ENCODE measurements at places on chromosomes 6 and 20.

- no peak for DNase-seq
Observed at GRCh38 chr20:6870559-6870958, 103.1 kb downstream of the BMP2 start.

GRCh38 chr6:167108278-167108677 is 14.6 kb upstream of the CCR6 start:
- no peak for DNase-seq

- no peak for DNase-seq
Observed at GRCh38 chr6:138018297-138018696, 88.9 kb downstream of the PERP start.

GRCh38 chr20:24764027-24764793 is 184.9 kb upstream of the CST7 start:
- no peak for DNase-seq

DNA sequence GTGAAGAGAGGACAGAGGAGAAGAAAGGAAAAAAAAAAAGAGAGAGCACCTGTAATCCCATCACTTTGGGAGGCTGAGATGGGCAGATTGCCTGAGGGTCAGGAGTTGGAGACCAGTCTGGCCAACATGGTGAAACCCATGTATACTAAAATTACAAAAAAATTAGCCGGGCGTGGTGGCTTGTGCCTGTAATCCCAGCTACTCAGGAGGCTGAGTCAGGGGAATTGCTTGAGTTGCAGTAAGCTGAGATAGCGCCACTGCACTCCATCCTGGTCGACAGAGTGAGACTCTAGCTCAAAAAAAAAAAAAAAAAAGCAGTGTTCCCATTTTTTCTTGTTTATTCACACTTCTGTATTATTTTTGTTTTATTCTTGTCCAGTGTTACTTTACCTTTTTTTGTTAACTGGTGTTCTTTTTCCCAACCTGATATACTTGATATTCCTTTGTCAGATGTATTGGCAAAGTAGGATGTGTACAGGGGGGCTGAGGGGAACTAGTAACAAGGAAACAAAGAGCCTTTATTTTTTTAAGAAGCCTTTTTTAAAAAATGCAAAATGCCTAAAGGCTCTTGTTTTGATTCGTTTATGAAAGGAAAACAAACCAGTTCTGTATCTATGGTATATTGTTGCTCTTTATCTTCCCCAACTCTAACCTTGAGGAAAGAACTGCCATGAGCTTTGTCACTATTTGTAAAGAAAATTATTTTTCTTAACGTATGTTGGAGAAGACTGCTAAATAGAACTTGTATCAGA is 22.3 kb downstream of the COL19A1 start:
- no peak for DNase-seq

- no peak for DNase-seq
Observed at GRCh38 chr20:57943950-57944349, 234.1 kb upstream of the PMEPA1 start.

DNA sequence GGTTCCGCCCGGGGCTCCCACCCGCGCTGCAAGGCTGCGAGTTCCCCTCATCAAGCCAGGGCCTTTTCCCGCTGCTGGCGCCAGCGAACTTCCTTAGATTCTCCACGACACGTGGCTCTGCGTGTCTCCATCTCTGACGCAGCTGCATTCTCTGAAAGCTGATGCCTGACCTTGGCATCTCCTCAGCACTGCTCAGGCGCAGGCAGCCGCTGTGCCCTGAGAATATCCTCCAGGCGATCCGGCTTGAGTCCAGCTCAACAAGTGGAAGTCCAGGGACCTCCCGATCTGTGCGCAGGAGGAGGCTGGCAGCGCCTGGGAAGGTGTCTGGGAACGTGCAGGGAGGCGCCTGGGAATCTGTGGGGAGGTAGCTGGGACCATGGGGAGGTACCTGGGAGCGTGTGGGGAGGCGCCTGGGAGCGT is 171.2 kb upstream of the THBS2 start:
- DNase-seq, result no peak

GRCh38 chr6:10529231-10529801 is 8.2 kb downstream of the GCNT2 start:
- DNase-seq, result no peak

DNA sequence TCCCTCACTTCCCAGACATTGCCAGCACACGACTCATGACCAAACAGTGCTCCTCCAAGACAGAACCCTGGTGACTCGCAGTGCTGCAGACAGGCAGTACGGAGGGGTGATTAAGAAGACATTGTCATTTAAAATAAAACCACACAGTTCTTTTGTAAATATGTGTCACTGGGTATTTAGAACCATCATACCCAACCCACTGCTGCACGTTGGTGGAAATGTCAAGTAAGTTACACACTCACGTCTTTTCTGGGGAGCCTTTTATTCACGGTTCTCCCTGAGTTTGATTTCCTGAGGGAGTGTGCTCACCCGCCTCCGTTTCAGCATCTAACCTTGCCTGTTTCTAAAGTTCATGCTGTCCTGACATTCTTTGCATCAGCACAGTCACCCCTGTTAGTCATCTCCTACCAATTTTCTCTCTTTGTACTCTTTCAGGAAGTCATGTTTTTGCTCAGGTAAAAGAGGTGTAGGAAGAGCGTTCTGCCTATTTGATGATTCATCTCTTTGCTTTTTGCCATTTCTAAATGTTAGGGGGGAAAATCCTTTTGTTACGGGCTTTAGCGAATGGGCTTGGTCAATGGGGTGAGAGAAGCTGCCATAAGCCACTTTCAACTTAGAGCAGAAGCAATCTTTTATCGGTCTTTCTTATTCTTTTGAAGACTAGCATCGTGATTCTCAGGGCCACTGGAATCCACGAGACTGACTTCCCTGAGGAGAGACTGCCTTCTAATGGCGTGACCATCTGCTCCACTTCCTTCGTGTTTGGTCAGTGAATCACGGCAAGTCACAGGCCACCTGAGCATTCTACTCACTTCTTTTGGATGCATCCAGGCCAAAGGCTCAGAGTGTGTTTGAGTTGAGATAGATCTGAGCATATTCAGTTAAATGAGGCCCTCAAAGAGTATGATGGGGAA is 512.8 kb upstream of the JARID2 start:
- no peak for DNase-seq

- no peak for DNase-seq
Observed at GRCh38 chr20:44756011-44756688, 10.5 kb downstream of the KCNK15 start.

- DNase-seq, result no peak
Observed at GRCh38 chr6:148332088-148332487, 10.6 kb upstream of the SASH1 start.

- DNase-seq, result no peak
Observed at GRCh38 chr20:62892348-62893304, 31.0 kb upstream of the TCFL5 start.

GRCh38 chr6:56244089-56244488 is 3.3 kb downstream of the COL21A1 start:
- DNase-seq, result no peak

DNA sequence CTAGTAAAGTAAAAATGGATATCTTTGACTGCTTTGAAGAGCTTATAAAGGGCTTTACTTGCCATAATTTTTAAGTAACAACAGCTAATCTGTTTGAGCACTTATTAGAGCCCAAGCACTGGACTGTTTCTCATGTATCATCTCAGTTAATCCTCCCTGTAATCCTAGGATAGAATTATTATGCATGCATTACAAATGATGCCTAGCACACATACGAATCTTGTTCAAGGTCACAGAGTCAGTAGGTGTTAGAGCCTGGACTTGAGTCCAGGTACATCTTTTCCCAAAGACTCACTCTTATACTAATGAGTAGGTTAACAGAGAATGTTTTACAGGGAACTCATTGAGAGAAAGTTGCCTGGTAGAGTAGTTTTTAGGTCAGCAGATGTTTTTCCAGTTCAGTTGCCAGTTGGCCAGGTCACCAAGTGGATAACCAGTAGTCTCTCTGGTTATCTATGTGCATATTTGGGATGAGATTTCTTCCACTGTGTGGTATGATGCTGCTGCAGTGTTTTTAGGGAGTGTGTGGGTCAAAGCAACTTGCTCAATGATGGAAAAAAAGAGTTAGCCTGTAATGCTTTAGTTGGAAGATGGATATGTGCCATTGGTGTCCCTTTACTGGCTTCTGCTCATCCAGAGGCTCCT is 32.3 kb upstream of the LAMA4 start:
- no peak for DNase-seq

GRCh38 chr6:153056308-153056707 is 53.8 kb upstream of the MTRF1L start:
- DNase-seq, result no peak

- DNase-seq, result no peak
Observed at GRCh38 chr20:32707691-32708581, 34.2 kb upstream of the C20orf203 start.

GRCh38 chr6:12544821-12545565 is 171.6 kb upstream of the PHACTR1 start:
- no peak for DNase-seq

GRCh38 chr6:152587473-152587872 is 49.7 kb downstream of the SYNE1 start:
- DNase-seq, result no peak

GRCh38 chr6:74902846-74903245 is 303.0 kb downstream of the COL12A1 start:
- DNase-seq, result no peak

- no peak for DNase-seq
Observed at GRCh38 chr6:121904559-121904958, 469.1 kb downstream of the GJA1 start.

- DNase-seq, result no peak
Observed at GRCh38 chr20:37927410-37928095, 24.6 kb downstream of the VSTM2L start.

- DNase-seq, result no peak
Observed at GRCh38 chr6:32116674-32117073, 7.5 kb upstream of the TNXB start.

DNA sequence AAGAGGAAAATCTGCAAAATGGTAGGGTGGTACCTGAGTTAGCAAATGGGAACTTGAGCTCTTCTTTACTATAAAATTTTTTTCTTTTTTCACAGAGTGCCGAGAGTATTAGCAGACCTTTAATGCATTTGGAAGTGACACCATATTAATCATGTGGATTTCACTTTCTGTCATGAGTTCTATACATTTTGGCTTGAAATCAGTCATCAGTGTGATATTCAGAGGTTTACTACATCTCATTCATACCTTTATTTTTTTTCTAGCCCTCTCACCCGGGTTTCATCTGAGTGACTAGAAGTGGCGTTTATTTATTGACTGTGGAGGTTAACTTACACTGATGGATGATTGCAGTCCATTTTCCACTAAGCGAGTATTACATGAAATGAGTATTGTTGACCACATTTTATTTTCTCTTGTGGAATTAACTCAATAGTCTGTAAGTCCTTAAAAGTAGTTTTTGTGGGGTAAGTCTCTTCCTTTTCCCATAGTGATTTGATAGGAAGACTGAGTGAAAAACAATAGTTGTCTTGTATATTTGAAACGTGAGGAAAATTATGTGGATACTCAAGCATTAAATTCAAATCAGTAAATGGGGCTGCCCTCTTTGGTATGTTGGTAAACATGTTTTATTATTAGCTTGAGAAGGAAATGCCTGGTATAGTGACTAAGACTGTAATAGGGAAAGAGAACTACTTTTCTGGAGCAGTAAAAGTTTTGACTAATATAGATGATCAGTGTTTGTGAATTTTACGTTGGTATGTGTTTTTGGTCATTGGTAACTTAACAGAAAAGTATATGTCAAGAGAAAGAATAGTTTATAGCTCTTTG is 55.5 kb downstream of the JARID2 start:
- DNase-seq, result no peak

DNA sequence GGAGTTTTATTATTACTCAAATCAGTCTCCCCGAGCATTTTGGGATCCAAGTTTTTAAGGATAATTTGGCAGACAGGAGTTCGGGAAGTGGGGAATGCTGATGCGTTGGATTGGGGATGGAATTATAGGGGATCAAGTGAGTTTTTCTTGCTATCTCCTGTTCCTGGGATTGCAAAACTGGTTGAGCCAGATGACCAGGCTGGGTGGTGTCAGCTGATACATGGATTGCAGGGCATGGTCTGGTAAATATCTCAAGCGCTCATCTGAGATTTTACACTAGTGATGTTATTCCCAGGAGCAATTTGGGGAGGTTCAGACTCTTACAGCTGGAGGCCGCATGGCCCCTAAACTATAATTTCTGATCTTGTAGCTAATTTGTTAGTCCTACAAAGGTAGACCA is 54.7 kb downstream of the ENPP1 start:
- no peak for DNase-seq

GRCh38 chr6:38813041-38813823 is 98.1 kb downstream of the DNAH8 start:
- no peak for DNase-seq

DNA sequence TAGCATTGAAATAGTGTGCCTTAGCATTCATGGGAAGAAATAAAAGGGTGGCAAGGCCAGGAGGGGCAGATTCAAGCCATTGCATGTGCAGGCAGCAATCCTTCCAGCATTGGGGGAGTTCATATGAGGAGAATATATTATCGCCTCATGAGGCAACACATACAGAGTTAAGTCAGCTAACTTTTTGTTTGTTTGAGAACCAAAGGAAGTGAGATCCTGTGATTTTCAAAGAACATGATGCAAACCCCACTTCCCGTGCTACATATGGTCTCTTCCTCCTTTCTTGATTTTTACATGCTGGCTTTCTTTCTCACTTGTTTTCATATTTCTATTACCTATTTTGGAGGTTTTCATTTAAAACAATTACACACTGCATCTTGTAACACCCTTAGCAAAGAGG is 579.7 kb upstream of the ARID1B start:
- DNase-seq, result no peak

DNA sequence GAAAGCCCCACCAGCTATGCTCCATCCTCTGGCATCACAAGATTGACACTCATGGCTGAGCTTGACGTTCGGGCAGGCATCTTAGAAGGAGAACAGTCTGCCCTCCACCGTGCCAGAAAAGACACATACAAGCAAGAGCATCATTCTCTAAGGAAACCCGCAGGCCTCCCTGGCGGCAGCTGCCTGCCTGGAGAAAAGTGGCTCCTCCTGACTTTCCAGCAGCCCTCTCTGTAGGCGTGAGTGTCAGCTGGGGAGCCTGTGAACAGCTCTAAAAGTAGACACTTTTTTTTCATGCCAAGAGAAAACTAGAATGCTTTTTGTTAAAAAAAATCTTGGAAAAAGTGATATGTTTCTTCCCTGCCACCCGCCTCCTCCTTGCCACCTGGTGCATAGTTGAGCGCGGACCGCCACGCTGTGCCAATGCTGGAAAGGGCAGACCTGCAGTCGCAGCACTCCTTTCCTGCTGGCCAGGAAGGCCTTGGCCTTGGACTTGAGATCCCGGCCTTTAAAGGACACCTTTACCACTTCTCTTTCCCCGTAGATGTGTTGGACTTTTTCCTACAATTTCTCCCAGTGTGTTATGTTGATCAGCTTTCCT is 29.7 kb upstream of the INSM1 start:
- DNase-seq, result no peak

DNA sequence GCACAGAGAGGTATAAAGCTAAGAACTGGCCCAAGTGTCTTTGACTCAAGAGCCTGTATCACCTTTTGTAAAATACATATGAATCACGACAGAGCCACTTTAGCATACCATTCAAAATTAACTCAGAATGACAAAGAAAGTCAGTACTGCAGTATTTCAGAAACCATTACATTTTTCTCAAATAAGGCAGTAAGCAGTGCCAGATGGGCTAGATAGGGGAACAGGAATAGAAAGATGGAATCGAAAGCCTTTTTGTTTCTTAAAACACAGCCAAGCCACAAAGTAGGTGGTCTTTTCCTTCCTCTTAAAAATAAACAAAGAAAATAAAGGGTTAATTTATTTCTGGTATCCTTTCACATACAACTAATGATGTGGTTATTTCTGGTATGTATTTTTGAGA is 10.3 kb downstream of the CLDN20 start:
- no peak for DNase-seq
